IMR-90 (cell line): ENCODE measurements at places on chromosomes 2 and 18. TPM values are rescaled to one million over a fixed set of nuclear protein-coding genes. Genes with fewer than 3 reads are reported as not detected.

Gene CFAP221
- not detected in 2 replicates for total RNA-seq

Gene ALLC
- not detected in 2 replicates for total RNA-seq

Gene HAAO
- total RNA-seq = 0.18 TPM in 1 of 2 replicates, not detected in the other

Gene SERPINB3
- not detected in 2 replicates for total RNA-seq

Gene AGXT
- total RNA-seq = not detected in 2 replicates

Gene UGT1A9
- total RNA-seq = not detected in 2 replicates

Gene FSHR
- not detected in 2 replicates for total RNA-seq

Gene SLC38A11
- total RNA-seq = under 0.01 and 0.18 TPM in 2 replicates

DNA sequence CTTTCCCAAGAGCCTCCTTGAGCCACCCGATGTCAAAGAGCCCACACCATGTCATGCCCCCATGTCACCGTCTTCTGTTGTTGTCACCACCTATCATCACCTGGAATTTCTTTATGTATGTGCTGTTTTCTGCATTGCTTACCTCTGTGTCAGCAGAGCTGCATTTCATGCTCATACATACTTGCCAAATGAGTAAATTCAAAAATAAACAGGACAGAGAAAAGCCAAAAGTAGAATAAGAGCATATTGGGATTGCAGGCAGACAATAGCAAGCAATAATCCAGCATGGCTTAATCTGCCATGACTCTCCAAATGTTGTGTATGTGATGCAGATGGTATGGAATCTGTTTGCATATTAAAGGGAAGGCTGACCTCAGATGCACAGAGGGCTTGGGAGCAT, 15.3 kb upstream of the RGPD4 start:
- DNase-seq = no peak

DNA sequence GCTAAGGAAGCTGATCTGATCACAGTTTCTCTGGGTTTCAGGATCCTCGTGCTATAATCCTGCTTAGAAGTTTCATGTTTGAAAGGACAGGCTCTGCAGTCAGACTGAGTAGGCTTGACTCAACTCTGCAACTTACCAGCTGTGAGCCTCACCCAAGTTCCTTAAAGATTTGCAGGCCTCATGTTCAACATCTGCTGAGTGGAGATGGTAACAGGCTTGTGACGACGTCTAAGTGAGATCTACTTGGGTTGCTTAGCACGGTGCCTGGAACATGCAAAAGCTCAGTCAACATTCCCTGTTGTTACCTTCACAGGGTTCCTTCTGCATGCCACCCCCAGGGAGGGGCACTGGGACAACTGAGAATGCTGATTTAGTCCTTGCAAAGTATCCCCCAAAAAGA, 164.2 kb downstream of the C1D start:
- peak; percentile 10 for DNase-seq

DNA sequence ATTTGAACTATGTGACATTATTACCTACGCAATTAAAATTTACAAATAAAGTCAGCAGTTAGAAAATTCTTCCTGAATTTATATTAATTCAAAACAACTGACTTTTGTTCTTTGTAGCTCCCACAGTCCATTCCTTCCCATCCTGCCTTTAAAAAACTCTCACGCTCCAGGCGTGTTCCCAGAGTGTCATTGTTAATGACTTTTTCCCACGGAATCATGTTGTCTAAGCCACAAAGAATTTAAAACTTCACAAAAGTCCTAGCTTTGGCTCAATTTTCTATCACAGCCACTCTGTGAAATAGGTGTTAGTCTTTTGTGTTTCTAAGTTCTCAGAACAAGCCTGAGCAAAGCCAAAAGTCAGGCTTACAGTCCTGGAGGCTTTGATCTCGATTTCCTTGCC, 26.5 kb downstream of the SLC1A4 start:
- DNase-seq = no peak

GRCh38 chr2:205822579-205822978, 140.3 kb downstream of the NRP2 start:
- peak; percentile 71 for DNase-seq

GRCh38 chr2:170505631-170506275, 209.4 kb upstream of the SP5 start:
- DNase-seq = no peak

GRCh38 chr2:109575373-109575772, 38.4 kb downstream of the SEPTIN10 start:
- DNase-seq = no peak

DNA sequence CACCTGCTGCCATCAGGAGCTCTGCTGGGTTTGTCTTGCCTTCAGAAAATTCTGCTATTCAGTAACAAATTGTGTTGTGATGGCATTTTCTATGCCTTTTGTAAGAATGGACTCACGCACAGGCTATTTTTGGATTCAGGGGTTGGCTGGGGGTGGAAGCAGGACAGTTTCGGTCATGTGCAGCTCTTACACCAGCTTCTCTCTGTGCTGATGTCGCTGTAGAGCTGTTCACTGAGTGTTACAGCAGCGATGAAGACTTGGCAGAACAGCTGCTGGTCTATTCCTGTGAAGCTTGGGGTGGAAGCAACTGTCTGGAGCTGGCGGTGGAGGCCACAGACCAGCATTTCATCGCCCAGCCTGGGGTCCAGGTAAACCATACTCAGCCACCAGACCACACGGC, 49.2 kb downstream of the TRPM8 start:
- DNase-seq = peak; percentile 10

GRCh38 chr2:4653991-4654390, 950.6 kb downstream of the DCDC2C start:
- DNase-seq = no peak

DNA sequence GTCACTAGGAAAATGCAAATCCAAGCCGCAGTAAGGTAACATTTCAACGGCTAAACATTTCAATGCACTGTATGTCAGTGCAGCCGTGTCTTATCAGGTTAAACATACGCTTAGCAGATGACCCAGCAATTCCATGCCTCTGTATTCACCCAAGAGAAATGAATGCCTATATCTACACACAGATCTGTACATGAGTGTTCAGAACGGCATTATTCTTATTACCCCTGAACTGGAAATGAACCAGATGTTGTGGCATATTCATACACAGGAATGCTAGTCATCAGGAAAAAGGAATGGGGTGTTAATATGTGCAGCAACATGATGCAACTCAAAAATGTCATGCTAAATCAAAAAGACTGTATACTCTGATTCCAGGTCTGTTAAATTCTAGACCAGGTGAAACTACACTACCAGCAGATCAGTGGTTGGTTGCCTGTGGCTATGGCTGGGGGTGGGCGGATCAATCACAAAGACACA, 80.4 kb upstream of the RPL31 start:
- peak; percentile 88 for DNase-seq

- DNase-seq = peak; percentile 16
Observed at GRCh38 chr2:141927536-141927935, 203.3 kb downstream of the LRP1B start.

GRCh38 chr18:23424616-23425015, 28.5 kb upstream of the RIOK3 start:
- no peak for DNase-seq

DNA sequence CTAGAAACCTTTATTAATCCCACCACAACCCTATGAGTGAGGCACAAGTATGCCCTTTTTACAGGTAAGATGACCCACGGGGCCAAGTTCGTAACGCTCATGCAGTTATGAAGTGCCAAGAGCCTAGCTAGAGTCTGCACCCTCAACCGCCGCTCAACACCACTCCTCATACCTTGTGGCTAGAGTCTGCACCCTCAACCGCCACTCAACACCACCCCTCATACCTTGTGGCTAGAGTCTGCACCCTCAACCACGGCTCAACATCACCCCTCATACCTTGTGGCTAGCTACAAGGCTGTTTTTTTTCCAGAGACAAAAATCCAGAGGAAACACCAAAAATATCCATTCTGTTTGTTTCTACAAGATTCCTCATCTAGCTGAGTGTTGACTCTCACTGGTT, 4.6 kb downstream of the TXNL4A start:
- DNase-seq = no peak

GRCh38 chr2:143084462-143084861, 44.8 kb upstream of the ARHGAP15 start:
- DNase-seq = no peak

DNA sequence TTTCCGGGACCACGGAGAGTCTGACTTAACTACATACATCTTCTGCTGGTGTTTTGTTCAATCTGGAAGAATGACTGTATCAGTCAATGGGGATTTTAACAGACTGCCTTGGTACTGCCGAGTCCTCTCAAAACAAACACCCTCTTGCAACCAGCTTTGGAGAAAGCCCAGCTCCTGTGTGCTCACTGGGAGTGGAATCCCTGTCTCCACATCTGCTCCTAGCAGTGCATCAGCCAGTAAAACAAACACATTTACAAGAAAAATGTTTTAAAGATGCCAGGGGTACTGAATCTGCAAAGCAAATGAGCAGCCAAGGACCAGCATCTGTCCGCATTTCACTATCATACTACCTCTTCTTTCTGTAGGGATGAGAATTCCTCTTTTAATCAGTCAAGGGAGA, 23.1 kb downstream of the ICOS start:
- DNase-seq = no peak

DNA sequence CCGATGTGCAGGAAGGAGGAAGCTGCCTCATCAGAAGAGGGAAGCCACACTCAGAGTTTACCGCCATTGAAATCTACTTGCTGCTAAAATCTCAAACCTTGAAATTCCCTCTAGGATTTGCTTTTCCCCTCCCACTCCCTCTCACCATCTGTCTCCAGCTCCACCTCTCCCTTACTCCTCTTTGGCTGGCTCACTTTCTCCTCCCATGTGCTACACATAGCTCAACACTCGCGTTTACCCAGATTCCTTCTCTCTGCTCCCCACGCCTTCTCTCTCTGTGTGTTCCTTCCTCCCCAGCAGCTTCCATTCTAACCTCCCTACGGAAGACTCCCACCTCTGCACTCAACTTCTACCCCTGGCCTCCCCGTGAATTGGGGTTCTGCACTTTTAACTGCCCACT, 143.1 kb downstream of the DNER start:
- no peak for DNase-seq

- no peak for DNase-seq
Observed at GRCh38 chr2:114219456-114219855, 223.0 kb upstream of the DPP10 start.

DNA sequence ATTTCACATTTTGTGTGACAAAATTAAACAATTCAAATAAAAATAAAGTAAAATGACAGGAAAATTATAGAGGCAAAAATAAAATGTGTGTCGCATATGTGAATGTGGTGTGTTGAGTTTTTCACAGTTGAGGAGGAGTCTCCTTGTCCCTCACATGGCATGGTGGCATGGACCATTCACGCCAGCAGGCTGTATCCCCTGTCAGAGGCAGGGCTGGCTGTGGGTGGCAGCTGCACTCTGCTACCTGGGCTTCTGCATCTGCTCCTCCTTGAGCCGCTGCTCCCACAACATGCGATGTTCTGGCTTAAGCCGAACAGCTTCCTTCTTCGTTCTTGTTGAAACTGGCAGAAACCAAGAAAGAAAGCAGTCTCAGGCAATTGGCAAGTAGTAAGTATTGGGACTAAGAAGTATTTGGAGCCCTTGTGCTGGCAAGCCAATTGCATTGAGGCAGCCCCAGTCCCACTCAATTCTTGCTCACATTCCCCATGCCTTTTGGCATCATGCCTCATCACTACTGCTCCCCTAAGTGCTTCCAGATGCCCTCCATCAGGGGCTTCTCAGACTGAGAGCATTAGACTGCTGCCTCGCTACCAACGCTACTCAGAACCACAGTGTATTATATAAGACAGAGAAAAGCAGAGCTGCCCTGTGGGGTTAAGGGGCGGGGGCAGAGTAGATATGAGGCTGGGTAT, 177.9 kb upstream of the NABP1 start:
- peak; percentile 57 for DNase-seq

GRCh38 chr2:145064511-145064910, 544.6 kb upstream of the ZEB2 start:
- peak; percentile 19 for DNase-seq

DNA sequence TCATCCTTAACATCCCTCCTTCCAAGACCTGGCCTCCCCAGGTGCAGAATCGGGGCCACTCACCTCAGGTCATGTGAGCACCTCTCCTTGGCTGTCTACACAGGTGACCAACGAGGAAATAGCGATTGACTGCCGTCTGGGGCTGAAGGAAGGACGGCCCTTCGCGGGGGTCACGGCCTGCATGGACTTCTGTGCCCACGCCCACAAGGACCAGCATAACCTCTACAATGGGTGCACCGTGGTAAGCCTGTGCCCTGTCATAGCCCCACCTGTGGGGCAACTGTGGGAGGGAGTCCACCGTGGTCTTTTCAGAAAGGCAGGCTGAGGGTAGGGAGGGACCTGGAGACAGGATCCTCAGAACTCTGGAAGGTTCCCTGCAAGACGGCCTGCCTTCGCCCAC, 54.3 kb downstream of the BOLA3 start:
- DNase-seq = no peak

GRCh38 chr2:53843595-53843994, 16.2 kb downstream of the GPR75 start:
- no peak for DNase-seq

GRCh38 chr2:239392688-239393387, 8.0 kb downstream of the HDAC4 start:
- no peak for DNase-seq

GRCh38 chr2:40120026-40120425, 331.9 kb downstream of the SLC8A1 start:
- no peak for DNase-seq

GRCh38 chr18:69885841-69886531, 61.7 kb downstream of the CD226 start:
- DNase-seq = no peak

- no peak for DNase-seq
Observed at GRCh38 chr2:206518997-206519396, 75.7 kb downstream of the ADAM23 start.
